ENCODE measurements at places on chromosomes 6 and 20.

DNA sequence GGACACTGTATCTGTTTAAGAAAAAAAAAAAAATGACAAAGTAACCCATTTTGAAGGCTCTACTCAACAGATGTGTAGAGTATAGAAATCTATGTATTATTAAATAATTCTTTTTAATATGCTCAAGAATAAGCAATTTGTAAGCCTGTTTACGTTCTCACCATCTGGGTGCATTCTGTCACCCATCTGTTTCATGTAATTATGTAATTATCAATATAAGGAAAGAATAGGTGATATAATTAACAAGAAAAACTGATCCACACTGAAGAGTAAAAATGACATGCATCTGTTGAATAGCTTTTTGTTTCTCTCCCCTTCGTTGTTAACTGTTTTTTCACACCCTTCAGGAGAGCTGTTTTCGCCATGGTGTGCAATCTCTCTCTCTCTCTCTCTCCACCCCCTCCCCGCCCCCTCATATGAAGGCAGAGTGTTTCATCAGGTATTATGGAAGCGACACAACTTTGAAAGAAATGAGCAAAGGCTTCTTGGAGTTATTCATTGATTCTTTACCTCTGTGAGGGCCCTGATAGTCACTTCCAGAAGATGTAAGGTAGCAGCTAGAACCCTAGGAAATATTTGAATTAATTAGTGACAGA lies 154.3 kb upstream of the INSM1 start:
- DNase-seq: no peak

GRCh38 chr6:106705156-106705555 lies 75.8 kb downstream of the QRSL1 start:
- no peak for DNase-seq

- no peak for DNase-seq
Observed at GRCh38 chr20:50389438-50389807, 120.8 kb upstream of the PTPN1 start.

DNA sequence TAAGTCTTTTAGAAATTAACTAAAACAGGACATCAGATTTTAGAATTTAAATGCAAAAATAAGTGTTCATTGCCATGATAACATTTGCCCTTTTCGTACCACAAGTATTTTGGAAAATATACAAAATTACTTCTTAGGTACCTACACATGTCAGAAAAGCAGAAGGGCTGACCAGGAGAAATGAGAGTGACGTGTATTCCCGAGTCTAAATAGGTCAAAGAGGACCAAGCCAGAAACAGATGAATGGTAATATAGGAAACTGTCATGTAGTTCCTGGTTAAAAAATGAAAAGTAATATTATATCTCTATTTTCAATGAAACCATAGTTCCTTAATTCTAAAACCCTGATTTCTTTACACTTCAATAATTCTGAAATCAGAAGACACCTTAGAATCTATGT lies 126.2 kb downstream of the IPCEF1 start:
- DNase-seq: no peak

DNA sequence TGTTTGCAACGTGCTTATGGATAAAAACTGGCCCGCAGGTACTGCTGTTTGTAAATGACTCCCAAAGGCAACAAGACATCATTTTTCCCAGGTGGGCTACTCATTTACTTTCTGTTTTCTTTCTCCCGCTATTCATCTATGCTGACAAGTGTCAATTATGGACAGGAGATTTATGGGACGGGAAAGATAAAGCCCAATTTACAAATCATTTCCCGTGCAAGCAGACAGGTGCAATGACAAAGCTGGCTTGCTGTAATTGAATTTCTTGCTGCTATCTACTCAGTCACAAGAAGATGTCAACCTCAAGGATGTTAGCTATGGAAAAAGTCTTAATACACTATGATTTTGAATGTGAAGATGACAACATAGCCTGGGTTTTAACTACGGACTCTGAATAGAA lies 125.5 kb downstream of the EPHA7 start:
- DNase-seq: no peak

Measured in Jurkat, Clone E6-1 (cell line).